Fibroblast of skin of right quadriceps (primary cell): ENCODE measurements at places on chromosomes 4 and X.

DNA sequence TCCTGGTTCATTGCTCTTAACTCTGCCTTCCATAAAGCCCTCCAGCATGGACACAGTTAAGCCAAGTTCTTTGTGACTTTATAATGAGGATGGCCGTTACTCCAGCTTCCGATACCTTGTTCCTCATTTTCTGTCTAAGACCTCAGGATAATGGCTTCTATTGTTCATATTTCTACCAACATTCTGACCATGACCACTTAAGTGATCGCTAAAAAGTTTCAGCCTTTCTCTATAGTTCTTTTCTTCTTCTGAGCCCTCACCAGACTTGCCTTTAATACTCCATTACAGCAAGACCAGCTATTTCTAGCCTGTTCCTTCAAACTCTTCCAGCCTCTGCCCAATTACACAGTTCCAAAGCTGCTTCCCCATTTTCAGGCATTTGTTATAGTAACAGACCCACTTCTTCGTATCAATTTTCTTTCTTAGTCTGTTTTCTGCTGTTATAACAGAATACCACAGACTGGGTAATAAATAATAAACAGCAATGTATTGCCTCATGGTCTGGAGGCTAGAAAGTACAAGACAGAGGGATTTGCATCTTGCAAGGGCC is 12.3 kb downstream of the RNF175 start:
- DNase-seq: no peak

GRCh38 chr4:1325176-1325480 is 21.9 kb upstream of the UVSSA start:
- DNase-seq: no peak

- DNase-seq: no peak
These were observed 654 bp downstream of the ATOH1 start for GRCh38 chr4:93828995-93829819.

DNA sequence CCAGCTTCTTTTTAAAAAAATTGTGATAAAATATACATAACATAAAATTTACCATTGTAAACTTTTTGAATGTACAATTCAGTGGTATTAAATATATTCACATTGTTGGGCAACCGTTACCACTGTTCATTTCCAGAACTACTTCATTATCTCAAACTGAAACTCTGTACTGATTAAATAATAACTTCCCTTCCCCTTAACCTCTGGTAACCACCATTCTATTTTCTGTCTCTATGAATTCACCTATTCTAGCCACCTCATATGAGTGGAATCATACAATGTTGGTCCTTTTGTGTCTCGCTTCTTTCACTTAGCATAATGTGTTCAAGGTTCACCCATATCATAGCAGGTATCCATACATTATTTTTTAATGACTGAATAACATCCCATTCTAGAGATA is 8.3 kb downstream of the GPR50 start:
- DNase-seq: no peak

DNA sequence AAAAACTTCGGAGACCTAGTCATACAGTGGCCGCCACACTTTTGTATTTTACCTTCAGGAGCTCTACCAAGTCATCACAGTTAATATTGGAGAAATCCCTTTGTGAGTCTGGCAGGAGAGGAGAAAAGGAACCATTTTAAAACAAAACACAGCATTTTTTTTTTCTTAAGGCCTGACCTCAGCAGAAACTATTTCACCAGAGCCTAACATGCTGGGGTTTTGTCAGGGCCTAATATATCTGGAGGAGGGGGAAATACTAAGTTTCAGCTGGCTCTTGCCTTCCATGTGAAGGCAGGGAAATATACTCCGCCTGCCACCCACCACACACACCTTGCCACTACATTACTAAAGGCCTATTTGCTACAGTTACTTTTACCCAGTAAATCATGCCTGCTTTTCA is 26.5 kb upstream of the BDH2 start:
- no peak for DNase-seq

DNA sequence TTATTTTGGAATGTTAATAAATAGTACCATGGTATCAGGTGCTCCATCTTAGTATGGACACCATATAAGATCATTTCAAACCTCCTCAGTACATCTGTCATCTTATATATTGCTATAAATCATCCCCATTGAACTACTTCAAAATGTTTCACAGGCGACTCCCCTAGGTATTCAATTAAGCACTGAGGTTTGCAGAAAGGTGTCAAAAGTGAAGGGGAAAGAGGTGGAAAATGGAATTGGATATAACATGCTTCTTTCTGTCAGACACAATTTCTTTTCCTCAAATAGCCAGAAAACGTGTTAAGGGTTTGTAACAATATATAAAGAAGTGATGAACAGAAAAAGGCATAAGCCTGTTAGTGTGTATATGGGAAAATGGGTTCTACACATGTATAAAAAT is 325.5 kb downstream of the GRID2 start:
- DNase-seq: no peak

GRCh38 chrX:137573324-137574101 is 7.6 kb downstream of the ZIC3 start:
- DNase-seq: no peak

GRCh38 chrX:57587607-57588006 is 4.2 kb upstream of the ZXDB start:
- no peak for DNase-seq

GRCh38 chr4:185797018-185797417 is 15.0 kb downstream of the SORBS2 start:
- no peak for DNase-seq

DNA sequence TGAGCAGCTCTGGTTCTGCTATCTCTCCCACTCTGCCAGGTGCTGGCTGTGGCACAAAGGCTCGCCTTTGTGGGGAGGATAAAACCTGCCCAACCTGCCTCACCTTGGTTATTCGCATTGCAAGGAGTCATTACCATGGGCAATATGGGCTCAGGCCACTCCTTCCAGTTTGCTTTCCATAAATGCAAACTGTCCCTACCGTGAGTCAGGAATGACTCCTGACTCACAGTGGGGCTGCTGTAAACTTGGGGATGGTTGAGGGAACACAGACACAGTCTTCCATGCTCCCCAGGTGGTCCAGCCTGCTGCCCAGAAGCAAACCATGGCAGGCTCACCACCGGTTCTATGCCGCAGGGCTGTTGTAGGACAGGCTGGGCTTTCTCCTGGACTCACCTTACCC is 36.1 kb downstream of the COQ2 start:
- DNase-seq: peak; percentile 14

GRCh38 chr4:121462660-121463261 is 81.9 kb upstream of the QRFPR start:
- DNase-seq: peak; percentile 64

DNA sequence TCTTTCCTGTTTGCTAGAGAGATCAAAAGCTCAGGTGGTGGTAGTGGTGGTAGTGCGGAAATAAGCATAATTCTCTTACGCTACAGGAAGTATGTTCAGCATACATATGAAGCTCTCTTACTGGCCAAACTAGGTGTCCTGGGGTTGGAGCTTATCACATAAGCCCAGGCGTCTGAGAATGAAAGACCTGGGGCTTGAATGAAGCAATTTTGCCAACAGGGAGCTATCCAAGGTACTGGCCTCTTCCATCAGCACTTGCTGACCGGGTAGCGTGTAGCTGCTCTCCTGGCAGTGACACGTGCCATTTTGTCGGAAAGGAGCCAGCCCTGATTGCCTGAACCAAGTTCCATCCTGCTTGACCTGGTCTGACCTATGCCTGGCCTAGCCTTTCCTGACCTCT is 65.9 kb upstream of the HPF1 start:
- peak; percentile 52 for DNase-seq

- no peak for DNase-seq
These were observed 147.0 kb upstream of the SH3RF1 start for GRCh38 chr4:169417629-169418282.

DNA sequence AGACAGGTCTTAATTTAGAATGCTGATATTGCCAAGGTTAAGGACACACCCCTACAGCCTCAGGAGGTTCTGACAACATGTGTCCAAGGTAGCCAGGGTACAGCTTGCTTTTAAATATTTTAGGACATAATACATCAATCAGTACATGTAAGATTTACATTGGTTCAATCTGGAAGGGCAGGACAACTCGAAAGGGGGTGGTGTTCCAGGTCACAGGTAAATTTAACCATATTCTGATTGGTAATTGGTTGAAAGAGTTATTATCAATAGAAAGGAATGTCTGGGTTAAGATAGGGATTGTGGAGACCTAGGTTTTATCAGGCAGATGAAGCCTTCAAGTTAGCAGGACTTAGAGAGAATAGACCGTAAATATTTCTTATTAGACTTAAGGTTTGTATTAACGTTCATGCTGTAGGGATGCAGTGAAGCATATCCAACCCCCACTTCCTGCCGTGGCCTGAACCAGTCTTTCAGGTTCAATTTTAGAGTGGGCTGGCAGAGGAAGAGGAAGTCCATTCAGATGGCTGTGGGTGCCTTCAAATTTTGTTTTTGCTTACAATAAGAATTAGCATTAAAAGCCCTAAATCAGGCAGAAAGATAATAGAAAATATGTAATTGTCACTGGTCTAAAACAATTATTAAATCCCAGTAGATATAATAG is 136.5 kb upstream of the GALNTL6 start:
- no peak for DNase-seq

GRCh38 chr4:108794136-108794535 is 31.3 kb upstream of the ETNPPL start:
- peak; percentile 38 for DNase-seq

DNA sequence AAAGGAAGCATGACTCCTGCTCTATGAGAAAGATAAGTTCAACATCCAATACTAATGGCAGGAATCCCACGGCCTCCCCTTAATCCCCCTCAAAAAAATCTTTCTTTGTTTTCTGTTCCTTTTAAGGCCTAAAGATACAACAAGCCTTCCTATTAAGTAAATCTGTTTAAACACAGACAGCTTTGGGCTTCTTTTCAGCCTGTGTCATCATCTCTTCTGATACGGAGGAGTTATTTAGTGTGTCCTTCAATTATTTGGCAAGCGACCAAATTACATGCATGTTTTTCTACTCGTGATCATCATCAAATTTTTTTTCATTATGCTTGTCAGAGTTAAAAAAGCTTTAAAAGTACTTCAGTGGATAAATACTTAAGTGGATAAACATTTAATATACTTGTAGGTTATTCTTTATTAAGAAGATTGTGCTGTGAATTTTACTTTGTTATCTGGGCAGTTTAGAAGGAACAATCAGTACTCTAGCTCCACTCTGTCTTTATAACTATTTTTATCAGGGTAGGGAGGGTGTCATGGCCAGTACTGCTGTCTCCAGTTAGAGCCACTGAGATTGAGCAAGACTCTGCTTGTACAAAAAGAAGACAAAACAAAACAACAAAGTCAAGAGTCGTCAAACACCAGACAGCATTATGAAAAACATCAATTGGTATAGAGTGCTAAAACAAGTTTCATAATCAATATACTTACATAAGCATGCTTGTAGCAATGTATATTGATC is 210.7 kb downstream of the PRR32 start:
- DNase-seq: peak; percentile 4

GRCh38 chrX:37776987-37777325 is 2.9 kb upstream of the CYBB start:
- no peak for DNase-seq

- DNase-seq: peak; percentile 72
These were observed 48.8 kb downstream of the IGFBP7 start for GRCh38 chr4:57061395-57061794.

GRCh38 chrX:117751155-117751554 is 365.5 kb downstream of the KLHL13 start:
- DNase-seq: no peak

- DNase-seq: no peak
These were observed 21.6 kb upstream of the C4orf54 start for GRCh38 chr4:99679204-99679603.

GRCh38 chr4:48203819-48204218 is 65.8 kb downstream of the TEC start:
- DNase-seq: no peak

DNA sequence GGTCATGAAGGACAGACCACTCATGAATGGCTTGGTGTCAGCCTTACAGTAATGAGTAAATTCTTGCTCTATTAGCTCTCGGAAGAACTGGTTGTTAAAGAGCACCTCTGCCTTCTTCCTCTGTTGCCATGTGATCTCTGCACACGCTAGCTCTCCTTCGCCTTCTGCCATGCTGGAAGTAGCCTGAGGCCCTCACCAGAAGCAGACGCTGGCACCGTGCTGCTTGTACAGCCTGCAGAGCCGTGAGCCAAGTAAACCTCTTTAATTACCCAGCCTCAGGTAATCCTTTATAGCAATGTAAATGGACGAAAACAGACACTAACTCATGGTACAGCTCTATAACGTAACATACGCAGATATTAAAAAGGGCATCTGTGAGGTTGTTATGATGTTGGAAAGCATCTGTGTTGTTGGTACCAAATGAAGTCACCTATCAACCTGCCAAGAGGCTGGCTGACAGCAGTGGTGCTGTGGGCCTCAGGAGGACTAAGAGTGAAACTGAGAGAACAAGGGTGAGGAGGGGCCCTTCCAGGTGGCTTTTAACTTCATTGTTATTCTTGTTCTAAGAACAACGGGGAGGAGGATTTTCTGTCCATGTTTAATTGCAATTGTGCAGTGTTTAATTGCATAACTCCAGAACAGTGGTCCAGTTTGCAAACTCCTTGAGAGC is 69.2 kb downstream of the CRMP1 start:
- DNase-seq: no peak
